WTC11 (cell line): ENCODE measurements at places on chromosomes 6 and 20.

DNA sequence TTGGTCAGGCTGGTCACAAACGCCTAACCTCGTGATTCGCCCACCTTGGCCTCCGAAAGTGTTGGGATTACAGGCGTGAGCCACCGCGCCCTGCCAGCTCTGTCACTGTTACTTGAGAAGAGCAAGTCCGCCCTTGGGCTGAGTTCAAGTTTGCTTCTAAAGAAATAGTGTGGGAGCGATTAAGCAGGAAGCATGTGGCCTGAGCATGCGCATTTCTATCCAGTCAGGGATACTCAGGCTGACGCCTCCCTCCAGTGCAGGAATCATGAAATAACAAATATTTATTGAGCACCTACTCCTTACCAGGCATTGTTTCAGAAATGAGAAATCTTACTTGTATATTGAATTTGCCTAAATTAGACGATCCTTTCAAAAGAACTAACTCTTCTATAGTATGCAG, 166.2 kb downstream of the EDN1 start:
- DNase-seq: no peak

DNA sequence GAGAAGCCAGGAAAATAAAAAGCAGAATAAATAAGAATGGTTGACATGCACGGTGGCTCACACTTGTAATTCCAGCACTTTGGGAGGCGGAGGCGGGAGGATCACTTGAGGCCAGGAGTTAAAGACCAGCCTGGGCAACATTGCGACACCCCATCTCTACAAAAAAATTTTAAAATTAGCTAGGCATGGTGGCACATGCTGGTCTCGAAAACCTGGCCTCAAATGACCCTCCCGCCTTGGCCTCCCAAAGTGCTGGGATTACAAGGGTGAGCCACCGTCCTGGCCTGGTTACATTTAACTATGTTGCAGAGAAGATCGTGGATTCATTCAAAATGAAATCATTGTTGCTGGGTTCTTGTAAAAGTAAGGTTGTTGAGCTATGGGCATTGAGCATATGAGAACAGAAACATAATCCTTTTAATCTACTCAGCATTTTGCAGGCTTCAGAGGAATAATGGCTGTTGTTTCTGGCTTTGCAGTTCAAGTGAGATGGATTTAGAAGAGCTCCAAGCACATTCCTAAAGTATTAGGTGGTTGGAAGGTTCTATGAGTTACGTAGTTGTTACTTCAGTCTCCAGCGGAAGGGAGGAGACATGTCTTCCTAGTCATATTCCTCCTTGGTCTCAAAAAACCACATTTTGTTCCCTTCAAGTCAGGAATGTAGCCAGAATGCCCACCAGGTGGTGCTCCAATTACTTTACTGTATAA, 45.6 kb upstream of the RAB23 start:
- DNase-seq: peak; percentile 49

DNA sequence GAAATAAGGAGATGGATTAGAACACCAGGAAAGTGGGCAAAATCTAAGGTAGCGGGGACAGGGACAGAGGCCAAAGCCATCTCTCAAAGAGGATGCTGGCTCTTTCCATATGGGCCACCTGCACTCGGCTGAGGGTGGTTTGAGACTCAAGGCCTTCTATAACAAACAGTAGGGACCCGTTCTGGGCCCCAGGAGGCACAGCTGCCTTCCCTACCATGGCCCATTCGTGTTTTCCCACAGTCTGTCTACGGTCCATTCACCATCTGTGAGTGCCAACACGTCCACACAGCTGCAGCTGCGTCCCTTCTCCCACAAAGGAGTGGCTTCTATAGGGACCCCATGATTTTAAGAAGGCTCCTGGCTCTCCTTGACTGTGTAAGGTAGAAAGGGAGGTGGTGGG, 871 bp downstream of the BANF2 start:
- DNase-seq: no peak

- DNase-seq: no peak
These were observed 105.1 kb downstream of the TRMT11 start for GRCh38 chr6:126091466-126091865.

DNA sequence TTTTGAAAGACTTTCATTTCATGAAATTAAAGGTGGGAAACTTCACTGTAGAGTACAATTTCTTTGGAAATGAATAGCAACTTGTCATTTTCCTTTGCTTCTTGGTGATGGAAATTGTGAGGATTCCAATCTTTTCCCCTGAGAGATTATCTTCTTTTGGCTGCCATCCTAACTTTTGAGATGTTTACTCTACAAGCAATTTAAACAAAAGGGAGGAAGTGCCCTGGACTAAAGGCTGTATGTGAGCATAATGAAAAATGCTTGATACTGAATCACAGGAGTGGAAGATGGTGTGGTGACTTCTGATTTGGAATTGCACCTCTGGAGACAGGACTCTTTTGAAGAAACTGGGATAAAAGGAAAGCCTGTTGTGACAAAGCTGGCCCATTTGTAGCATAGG, 43.1 kb upstream of the JAG1 start:
- DNase-seq: no peak

- DNase-seq: no peak
These were observed 27.7 kb downstream of the EIF2S2 start for GRCh38 chr20:34084227-34084923.

GRCh38 chr20:1664911-1665310, 7.3 kb upstream of the SIRPG start:
- DNase-seq: no peak

DNA sequence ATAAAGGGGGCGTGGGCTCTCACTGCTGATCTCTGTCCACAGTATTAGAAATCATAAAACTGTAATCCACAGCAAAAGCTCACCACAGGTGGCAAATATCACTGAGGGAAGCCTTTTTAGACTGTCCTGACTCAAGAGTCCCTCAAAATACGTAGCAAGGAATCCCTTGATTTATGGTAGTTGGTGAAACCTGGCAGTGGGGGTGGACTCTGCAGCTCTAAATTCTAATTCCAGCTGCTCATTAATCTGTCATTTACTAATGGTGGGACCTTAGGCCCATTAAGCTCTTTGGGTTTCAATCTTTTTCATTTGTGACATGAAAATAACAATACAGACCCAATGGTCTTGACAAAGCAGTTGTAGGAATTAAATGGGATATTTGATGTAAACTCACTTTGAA, 32.3 kb downstream of the GMDS start:
- DNase-seq: no peak
